ENCODE measurements at places on chromosomes 5 and 9. TPM values are rescaled to one million over a fixed set of nuclear protein-coding genes. Genes with fewer than 3 reads are reported as not detected.

GRCh38 chr9:117722108-117722761 lies 18.0 kb downstream of the TLR4 start:
- peaks cover 24% of the 10 kb centered on the region for H3K4me1 ChIP-seq
- DNase-seq = no peak
- H3K36me3 ChIP-seq = no peaks in the 10 kb centered on the region
- peaks cover 4% of the 10 kb centered on the region for H3K27me3 ChIP-seq

DNA sequence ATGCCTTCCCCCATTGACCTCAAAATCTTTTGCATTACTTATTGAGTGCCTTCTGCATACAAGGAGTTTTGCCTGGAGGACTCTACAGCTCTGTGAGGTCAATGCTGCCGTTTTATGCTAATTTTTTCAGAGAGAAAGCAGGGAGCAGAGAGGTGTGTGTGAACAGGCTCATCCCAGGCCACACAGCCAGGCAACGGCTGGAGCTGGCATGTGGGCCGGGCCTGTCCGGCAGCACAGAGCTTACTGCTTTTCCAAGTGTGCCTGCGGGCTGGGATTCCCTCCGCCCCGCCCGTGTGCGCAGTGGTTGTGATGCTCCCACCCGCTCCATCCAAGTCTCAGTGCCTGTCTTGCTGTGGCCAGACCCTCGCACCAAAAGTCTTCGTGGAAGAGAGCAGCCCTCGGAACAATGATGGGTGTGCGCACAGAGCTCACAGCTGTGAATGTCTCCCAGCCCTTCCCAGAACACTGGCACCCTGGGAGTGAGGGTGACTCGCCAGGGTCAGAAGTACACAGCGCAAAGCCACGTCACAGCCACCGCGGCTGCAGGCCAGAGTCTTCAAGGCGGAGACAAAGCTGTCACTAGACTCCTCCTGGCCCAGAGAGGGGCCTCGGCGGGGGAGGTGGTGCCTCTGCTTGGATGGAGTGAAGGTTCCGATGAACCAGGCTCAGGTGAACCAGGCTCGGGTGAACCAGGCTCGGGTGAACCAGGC lies 82.8 kb downstream of the COL5A1 start:
- peaks cover 11% of the 10 kb centered on the region for H3K27me3 ChIP-seq
- H3K4me3 ChIP-seq = no peak overlapping the region
- no peaks in the 10 kb centered on the region for H3K4me1 ChIP-seq
- H3K27ac ChIP-seq = no peak overlapping the region
- DNase-seq = no peak
- H3K36me3 ChIP-seq = no peaks in the 10 kb centered on the region

GRCh38 chr5:78756858-78757257 lies 108.3 kb upstream of the LHFPL2 start:
- H3K4me1 ChIP-seq = no peaks in the 10 kb centered on the region
- no peak overlapping the region for H3K27ac ChIP-seq
- no peak for DNase-seq
- no peaks in the 10 kb centered on the region for H3K36me3 ChIP-seq
- H3K27me3 ChIP-seq = no peaks in the 10 kb centered on the region

DNA sequence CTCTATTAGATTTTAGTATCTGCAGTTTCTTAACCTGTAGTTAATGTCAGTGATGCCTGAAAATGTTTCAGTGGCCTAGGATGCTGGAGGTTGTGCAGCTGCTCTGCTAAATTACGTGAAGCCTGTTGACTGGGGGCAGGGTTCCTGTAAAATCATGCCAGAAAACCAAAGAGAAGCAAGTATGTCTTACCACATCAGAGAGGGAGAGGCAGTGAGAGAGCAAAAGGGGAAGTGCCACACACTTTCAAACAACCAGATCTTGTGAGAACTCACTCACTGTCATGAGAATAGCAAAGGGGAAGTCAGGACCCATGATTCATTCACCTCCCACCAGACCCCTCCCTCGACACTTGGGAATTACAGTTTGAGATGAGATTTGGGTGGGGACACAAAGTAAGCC lies 83.9 kb upstream of the CYLC2 start:
- H3K36me3 ChIP-seq = no peaks in the 10 kb centered on the region

GRCh38 chr9:113868501-113868900 lies 7.6 kb upstream of the ZNF618 start:
- no peak for DNase-seq
- H3K4me1 ChIP-seq = no peaks in the 10 kb centered on the region
- H3K36me3 ChIP-seq = no peaks in the 10 kb centered on the region
- H3K27ac ChIP-seq = no peak overlapping the region
- no peak overlapping the region for H3K4me3 ChIP-seq

DNA sequence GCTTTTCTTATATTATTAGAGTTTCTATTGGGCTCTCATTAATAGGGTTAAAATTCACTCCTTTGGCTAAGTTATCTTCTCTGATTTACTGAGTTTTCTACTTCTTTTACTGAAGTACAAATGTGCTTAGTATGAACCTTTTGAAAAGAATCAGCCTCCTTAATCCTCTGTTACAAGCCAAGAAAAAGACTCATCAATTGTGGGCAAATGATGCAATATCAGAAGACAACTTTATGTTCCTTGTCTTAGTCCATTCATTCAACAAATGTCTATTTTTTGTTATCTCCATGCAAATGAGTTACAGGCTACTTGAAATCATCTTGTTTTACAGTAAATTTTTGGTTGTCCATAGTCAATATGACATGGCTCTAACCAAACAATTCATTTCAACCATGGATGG lies 40.3 kb downstream of the SNCAIP start:
- no peaks in the 10 kb centered on the region for H3K27me3 ChIP-seq
- no peak for DNase-seq
- no peak overlapping the region for H3K4me3 ChIP-seq
- no peaks in the 10 kb centered on the region for H3K36me3 ChIP-seq
- H3K4me1 ChIP-seq = no peaks in the 10 kb centered on the region

DNA sequence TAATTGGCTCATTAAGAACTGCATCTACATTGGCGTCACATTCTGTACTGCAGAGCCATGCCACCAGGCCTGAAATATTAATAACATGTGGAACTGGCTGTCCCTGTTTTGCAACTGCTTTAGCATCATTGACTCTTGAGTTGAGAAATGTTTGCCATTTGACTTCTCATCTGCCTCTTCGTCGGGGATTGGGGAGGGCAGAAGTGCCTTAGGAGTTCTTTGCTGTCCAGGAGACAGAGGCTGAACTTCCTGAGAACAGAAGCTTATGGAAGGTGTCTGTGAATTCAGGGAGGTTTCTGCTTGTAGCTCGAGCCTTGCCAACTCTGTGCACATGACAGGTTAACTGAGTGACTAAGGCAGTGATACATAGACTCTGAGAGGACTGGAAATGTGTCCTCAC lies 265.0 kb downstream of the KIF4B start:
- H3K27me3 ChIP-seq = peaks cover 36% of the 10 kb centered on the region
- DNase-seq = no peak
- H3K36me3 ChIP-seq = no peaks in the 10 kb centered on the region
- no peaks in the 10 kb centered on the region for H3K4me1 ChIP-seq
- H3K4me3 ChIP-seq = no peak overlapping the region

- peaks cover 27% of the 10 kb centered on the region for H3K36me3 ChIP-seq
- no peaks in the 10 kb centered on the region for H3K27me3 ChIP-seq
- no peak overlapping the region for H3K27ac ChIP-seq
- H3K4me1 ChIP-seq = peaks cover 11% of the 10 kb centered on the region
- H3K4me3 ChIP-seq = no peak overlapping the region
These were observed 23.7 kb downstream of the CWC27 start for GRCh38 chr5:64792469-64792868.

DNA sequence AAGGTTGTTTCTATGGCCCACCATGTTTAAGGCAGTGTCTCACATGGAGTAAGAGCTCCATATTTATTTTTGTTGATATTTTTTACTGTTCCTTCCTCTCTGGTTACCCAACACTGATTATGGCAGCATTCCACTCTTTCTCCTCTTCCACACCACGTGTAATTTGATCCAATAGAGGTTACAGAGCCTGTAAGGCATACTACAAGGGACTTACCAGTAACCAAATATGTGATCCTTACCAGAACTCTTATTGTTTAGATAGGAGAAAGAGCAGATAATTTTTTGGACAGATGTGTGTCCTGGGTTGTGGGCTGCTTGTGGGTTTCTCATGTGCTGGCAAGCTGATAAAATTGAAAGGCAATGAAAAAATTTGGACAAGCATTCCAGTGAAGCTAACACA lies 261.3 kb downstream of the TMEM167A start:
- no peak overlapping the region for H3K27ac ChIP-seq
- H3K36me3 ChIP-seq = peaks cover 7% of the 10 kb centered on the region
- no peak for DNase-seq
- peaks cover 2% of the 10 kb centered on the region for H3K27me3 ChIP-seq

- no peak overlapping the region for H3K4me3 ChIP-seq
- no peak overlapping the region for H3K27ac ChIP-seq
- no peak for DNase-seq
These were observed 104.7 kb downstream of the KCTD16 start for GRCh38 chr5:144275329-144275728.

GRCh38 chr5:73306078-73306719 lies 133.2 kb downstream of the TMEM174 start:
- peaks cover 4% of the 10 kb centered on the region for H3K36me3 ChIP-seq
- peaks cover 54% of the 10 kb centered on the region for H3K27me3 ChIP-seq
- H3K4me3 ChIP-seq = no peak overlapping the region
- DNase-seq = no peak

GRCh38 chr9:2181792-2182191 lies 166.6 kb downstream of the SMARCA2 start:
- peaks cover 10% of the 10 kb centered on the region for H3K4me1 ChIP-seq
- DNase-seq = no peak
- H3K36me3 ChIP-seq = peaks cover 16% of the 10 kb centered on the region
- H3K4me3 ChIP-seq = no peak overlapping the region
- H3K27ac ChIP-seq = no peak overlapping the region

Gene GNAQ
- total RNA-seq = 39.4 TPM

Gene PIP5KL1
- 2.7 TPM for total RNA-seq

Gene ADAMTSL1
- total RNA-seq = not detected

Gene EGFL7
- 0.36 TPM for total RNA-seq

Data from natural killer cell treated with Interleukin-12 subunit alpha and Interleukin-12 subunit beta and Interleukin-15 and Interleukin-18, amount 100 ng/mL, for 72 hours (primary cell).